ENCODE measurements at places on chromosomes 6 and 20.

GRCh38 chr20:58833921-58834320 lies 16.8 kb downstream of the GNAS-AS1 start:
- no peak for DNase-seq

GRCh38 chr20:32304131-32304746 lies 26.8 kb downstream of the KIF3B start:
- no peak for DNase-seq

DNA sequence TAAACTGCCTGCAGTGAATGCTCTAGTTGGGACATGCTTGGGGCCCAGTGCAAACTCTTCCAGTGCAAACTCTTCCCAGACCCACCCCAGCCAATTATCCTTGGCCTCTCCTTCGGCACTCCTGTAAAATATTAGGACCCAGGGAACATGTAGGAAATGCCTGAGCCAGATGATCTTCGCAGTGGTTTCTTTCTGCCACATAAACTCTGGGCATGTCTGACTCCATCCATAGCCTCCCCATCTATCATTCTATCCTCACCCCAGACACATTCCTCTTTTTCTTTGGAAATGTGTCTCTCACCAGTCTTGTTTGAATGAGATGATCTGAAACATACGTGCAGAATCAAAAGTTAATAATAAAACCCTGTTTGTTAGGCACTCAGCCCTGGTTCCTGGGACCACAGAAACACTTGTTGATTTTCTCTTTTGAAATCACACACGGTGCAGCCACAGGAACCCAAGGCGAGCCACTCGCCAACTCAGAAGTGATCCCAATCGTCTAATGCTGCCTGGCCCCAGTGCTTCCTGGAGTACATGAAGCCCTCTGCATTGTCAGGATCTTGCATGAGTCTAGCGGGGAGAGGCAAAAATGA lies 108.9 kb upstream of the CST7 start:
- no peak for DNase-seq

- no peak for DNase-seq
These were observed 564.8 kb upstream of the CDH4 start for GRCh38 chr20:60687213-60687612.

DNA sequence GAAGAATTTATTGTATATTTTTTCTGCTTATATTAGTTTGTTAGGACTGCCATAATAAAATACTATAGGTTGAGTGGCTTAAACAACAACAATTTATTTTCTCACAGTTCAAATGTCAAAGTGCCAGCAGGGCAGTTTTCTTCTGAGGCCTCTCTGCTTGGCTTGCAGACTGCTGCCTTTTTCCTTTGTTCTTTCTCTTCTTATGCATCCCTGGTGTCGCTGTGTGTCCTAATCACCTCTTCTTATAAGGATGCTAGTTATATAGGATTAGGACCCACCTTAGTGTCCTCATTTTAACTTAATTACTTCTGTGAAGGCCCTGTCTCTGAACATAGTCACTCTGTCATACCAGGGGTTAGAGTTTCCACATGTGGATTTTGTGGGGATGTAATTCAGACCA lies 354.4 kb downstream of the NKAIN2 start:
- DNase-seq: no peak
